ENCODE measurements at places on chromosomes 4 and X. TPM values are rescaled to one million over a fixed set of nuclear protein-coding genes. Genes with fewer than 3 reads are reported as not detected.

The FAM156B gene
- 18.1 TPM for polyA plus RNA-seq

The PTPN13 gene
- polyA plus RNA-seq = 2.8 TPM

The TBC1D8B gene
- 1.9 TPM for polyA plus RNA-seq

The CT45A10 gene
- polyA plus RNA-seq = not detected

The CYSLTR1 gene
- polyA plus RNA-seq = 0.52 TPM

The TCEAL9 gene
- polyA plus RNA-seq = 99.5 TPM

The EDNRA gene
- 21.9 TPM for polyA plus RNA-seq

- DNase-seq = no peak
Observed at GRCh38 chr4:94595013-94595412, 143.3 kb downstream of the PDLIM5 start.

- DNase-seq = no peak
Observed at GRCh38 chr4:113383111-113383785, 333.8 kb downstream of the ANK2 start.

- DNase-seq = no peak
Observed at GRCh38 chr4:14176613-14177012, 549.1 kb upstream of the BOD1L1 start.

DNA sequence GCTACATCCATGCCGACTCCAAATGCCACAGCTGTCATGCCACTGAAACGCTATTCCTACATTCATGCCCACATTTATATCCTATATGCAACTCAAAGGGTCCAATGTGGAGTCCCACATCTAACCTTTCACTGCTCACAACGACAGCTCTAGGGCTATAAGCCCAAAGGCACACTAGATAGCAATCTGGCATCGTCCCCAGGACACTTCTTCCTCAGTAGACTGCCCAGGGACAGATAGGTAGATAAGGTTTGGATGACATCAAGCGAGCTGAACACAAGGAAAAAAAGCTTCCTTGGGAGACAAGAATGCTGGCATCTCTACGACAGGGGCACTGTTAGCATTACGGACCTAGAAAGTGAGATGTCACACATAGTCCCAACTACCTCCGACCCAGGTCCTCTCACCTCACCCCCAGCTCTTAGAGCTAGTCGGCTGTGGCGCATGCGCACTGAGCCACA, 685 bp downstream of the RAB9B start:
- no peak for DNase-seq

DNA sequence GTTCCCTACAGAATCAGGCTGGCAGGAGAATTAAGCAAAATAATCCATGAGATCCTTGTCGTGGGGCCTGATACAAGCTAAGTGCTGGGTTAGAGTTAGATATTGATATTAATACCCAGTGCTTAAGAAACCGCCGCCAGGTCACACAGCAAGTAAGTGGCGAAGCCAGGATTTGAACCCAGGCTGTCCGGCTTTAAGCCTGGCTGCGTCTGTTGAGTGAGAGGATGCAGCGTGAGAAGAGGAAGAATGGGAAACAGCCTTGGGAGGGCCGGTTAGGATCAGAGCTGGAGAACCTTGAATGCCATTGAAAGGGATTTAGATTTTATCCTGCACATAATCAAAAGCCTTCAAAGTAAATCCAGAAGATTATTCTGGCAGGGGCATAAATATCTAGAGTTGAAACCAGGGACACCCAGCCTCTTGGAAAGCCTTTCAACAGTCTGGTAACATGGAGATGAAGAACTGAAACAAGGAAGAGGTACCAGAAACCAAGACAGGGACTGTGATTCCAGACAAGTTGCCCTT, 64.8 kb upstream of the HELT start:
- no peak for DNase-seq

DNA sequence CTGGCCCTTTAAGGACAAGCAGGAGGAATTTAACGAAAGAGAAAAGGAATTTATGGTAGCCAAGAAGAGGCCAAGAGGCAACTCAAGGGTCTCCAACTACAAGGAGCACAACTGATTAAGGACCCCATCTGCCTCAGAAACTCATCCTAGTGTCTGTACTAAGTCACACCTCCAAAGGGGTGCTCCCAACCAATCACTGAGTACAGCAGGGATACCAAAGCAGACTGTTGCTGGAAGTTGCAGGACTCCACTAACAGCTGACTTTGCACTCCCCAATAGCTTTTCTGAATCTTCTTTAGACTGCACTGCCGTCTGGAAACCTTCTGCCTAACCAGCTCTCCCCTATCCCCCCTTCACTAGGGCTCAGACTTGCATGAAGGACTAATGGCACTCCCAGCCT, 50.6 kb downstream of the ATP11C start:
- no peak for DNase-seq

GRCh38 chr4:11542952-11543351, 114.3 kb upstream of the HS3ST1 start:
- no peak for DNase-seq

GRCh38 chr4:63226229-63226628, 1183.0 kb downstream of the TECRL start:
- no peak for DNase-seq

DNA sequence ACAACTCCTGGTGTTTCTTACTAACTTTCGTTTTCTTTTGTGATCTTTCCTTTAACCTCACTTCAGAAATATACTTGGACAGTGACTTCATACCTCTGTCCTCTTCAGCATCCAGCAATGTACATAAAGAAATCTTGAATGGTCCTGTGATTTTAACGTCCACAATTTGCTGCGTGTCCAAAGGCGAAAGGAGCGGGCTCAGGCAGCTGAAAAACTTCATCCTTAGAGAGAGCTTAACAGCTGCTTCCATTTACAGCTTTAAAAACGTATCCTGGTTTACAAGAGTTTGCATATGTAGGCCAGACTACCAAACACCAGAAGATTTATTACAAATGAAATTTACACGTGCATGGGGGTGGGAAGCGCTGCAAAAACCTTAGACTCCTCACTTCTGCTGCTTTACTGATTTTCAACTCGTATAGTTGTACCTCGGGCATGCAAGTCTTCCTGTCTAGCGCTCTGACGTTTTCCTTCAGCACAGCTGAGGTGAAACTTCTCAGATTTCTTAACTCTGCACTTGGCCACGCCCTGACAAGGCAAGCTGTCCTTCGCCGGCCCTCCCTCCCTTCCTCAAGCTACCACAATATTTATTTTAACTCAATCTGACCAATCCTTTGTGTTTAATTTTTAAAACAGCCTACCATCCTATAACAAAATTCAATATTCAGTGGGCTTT, 406.4 kb downstream of the FAM47A start:
- DNase-seq = no peak

- DNase-seq = no peak
Observed at GRCh38 chr4:73683033-73683432, 57.3 kb upstream of the CXCL8 start.

DNA sequence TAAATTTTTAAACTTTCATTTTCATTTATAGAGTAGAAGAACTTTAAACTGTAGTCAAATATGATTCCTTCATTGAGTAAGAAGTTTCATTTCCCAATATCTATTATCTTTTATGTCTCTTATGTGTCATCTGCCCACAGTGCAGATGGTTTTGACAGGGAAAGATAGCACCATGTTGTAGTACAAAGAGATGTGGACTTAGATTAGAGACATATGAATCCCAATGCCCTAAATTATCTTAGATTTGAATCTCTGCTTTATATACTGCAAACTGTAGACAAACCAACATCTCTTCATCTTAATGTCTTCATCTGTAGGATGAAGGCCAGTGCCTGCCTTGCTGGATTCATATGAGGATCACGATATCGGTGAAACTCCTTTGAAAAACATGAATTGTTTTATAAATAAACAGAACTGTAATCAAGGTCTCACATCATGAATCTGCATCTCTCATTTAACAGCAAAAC, 217.5 kb downstream of the BANK1 start:
- no peak for DNase-seq
